Effector CD4-positive, alpha-beta T cell (primary cell): ENCODE measurements at places on chromosomes 13 and 19.

GRCh38 chr19:29715701-29716581, 880 bp upstream of the C19orf12 start:
- DNase-seq = no peak

- DNase-seq = no peak
These were observed 1514.7 kb upstream of the SLC10A2 start for GRCh38 chr13:104580931-104581330.

GRCh38 chr13:48593536-48593935, 60.2 kb upstream of the CYSLTR2 start:
- DNase-seq = no peak

- no peak for DNase-seq
These were observed 147.5 kb downstream of the VWA8 start for GRCh38 chr13:41813426-41813825.

- no peak for DNase-seq
These were observed 33.4 kb downstream of the DNAJC3 start for GRCh38 chr13:95710313-95710712.
